ENCODE measurements at places on chromosomes 12 and 14.

DNA sequence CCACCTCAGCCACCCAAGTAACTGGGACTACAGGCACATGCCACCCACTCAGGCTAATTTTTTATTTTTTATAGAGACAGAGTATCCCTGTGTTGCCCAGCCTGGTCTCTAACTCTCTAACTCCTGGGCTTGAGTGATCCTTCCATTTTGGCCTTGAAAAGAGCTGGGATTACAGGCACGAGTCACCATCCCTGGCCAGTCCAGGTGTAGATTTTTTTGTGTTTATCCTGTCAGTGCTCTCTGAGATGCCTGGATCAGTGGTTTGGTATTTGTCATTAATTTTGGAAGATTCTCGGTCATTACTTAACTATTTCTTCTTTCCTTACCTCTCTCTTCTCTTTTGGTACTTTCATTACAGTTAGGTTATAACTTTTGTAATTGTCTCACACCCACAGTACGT lies 5.3 kb upstream of the HIF1A start:
- no peak for DNase-seq

- DNase-seq = no peak
These were observed 738.9 kb upstream of the USP15 start for GRCh38 chr12:61521258-61521657.

DNA sequence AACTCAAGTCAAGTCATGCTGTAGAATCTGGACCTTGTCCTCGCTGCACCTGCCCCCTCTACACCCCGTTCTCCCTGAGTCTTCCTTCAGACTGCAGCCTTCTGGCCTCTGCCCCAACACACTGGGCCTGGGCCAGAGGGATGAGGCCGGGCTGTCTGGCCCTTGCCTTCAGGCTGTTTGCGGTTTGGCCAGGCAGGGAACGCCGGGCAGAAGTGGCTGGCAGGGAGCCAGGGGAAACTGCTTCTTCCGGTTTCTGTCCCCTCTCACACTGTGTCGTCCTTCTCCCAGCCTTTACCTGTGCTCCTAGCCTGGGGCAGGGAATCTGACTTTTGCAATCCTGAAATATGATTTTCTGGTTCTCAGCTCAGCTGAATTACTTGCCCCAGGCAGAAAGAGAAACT lies 13.5 kb downstream of the DGLUCY start:
- DNase-seq = no peak

DNA sequence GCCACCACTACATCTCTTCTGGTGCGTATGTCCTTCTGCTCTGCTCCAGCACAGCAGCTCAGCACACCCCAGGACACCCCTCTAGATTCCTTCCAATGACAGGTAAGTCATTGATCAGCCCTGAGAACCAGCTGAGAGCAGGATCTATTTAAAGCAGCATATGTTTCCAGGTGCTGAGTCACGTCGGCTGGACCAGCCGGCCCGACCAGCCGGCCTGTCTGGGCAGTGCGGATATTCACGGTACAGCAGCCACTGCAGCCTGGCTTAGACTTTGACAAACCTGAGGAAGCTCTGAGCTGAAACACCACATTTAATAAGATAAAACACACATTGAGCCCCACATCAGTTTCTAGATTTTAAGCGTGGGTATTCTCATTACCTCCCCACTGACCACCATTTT lies 31.8 kb upstream of the RPH3A start:
- no peak for DNase-seq

DNA sequence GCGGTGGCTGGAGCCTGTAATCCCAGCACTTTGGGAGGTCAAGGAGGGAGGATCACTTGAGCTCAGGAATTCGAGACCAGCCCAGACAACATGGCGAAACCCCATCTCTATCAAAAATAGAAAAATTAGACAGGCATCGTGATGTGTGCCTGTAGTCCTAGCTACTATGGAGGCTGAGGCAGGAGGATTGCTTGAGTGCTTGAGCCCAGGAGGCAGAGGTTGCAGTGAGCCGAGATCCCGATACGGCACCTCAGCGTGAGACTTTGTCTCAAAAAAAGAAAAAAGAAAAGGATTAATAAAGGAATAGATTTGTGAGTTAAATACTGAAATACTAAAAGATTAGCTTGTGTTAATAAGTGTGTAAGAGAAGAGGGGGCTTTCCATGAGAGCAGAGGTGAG lies 29.4 kb downstream of the RPGRIP1 start:
- no peak for DNase-seq

- no peak for DNase-seq
These were observed 154.0 kb upstream of the DIO3 start for GRCh38 chr14:101407328-101407727.

GRCh38 chr14:103206023-103206481 lies 82.8 kb downstream of the TNFAIP2 start:
- DNase-seq = no peak

DNA sequence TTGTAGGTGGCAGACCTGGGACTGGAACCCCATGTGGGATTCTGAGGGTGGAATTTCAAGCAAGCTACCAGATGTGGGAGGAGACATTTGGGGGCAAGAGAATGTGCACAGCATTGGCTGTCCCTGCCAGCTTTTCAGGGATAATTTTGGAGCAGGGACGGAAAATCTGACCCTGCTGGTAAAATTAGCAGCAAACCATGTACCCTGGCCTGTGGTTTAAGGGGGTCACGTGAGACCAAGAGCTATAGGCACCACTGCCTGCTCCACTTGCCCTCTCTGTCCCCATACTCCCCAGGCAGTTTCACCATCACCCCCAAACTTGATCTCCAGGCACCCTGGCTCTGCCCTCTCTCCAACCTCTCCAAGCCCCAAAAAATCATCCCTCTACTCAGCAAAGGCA lies 13.5 kb upstream of the ZDHHC22 start:
- no peak for DNase-seq

DNA sequence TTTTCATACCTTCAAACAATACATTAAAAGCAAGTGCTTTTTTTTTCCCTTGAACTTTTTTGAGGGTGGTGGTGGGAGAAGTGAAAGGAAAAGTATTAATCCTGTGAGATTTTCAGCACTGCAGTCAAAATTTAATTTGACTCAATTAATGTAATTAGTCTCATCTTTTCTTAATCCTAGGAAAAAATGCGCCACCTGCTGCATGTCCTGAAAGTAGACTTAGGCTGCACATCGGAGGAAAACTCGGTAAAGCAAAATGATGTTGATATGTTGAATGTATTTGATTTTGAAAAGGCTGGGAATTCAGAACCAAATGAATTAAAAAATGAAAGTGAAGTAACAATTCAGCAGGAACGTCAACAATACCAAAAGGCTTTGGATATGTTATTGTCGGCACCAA lies 52.2 kb downstream of the SPATA7 start:
- no peak for DNase-seq

- DNase-seq = no peak
These were observed 215.7 kb upstream of the CRY1 start for GRCh38 chr12:107309020-107309419.

- DNase-seq = no peak
These were observed 35.0 kb downstream of the PPP2R5C start for GRCh38 chr14:101796479-101796878.

DNA sequence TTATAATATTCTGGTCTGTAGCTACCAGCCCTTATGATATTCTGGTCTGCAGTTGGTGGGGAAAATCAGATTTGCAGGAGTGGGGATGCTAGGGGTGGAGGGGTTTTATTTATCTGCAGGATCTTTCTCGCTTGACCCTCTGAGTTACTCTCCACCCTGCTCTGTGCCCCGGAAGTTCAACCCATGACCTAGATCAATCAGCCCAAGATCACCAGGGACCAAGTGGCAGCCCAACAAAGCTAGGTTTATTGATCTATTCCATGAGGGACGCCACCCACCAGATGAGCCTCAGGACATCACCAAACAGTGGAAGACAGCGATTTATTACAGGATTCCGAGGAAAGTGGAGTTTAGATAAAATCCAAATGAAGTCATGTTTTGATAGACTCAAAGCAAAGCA lies 25.8 kb upstream of the C12orf76 start:
- no peak for DNase-seq

DNA sequence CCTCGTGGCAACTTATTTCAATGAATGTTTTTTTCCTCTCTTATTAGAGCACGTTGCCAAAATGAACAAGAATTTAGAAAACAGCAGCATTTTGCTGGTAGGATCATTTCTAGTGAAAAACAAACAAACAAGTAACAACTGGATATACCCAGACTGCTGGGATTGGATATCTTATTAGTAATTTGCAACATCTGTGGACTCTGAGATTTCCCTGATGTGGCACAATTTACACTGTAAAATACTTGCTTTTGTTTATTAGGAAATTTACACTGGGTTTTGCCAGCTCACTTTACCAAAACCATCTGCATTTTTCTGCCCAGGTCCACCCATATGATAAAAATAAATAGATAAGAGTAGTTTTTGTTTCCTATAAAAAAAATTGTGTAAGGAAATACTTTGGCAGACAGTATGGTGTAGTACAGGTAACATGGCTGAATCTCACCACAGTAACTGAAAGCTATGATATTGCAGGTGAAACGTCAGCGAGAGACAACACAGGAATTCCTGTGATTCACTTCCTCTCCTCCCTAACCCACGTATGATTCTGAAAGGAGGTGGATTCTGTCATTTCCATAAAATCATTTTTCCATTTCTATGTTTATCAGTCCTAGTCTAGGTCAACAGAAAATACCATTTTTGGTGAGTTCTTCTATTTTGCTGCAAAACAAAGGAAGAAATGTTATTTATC lies 176.2 kb upstream of the NOVA1 start:
- DNase-seq = no peak

GRCh38 chr12:62738105-62738504 lies 196.8 kb downstream of the PPM1H start:
- DNase-seq = no peak

DNA sequence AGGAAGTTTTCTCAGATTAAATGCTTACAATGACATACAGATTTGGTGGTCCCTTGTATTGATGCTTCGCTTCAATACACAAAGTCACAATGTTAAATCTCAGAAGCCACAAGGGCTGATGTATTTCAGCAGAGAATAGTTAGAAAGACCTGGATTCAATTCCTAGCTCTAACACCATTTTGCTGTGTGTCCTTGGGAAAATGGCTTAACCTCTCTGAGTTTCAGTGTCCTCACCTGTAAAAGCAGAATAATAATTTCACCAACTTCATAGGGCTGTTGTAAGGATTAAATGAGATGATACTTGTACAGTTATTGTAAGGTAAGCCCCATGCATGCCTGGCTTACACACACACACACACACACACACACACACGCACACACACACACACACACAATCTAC lies 30.3 kb downstream of the P2RX7 start:
- DNase-seq = no peak

- DNase-seq = no peak
These were observed 429.7 kb downstream of the C12orf50 start for GRCh38 chr12:87599459-87599858.

- no peak for DNase-seq
These were observed 382.2 kb downstream of the MED13L start for GRCh38 chr12:115895247-115895646.

DNA sequence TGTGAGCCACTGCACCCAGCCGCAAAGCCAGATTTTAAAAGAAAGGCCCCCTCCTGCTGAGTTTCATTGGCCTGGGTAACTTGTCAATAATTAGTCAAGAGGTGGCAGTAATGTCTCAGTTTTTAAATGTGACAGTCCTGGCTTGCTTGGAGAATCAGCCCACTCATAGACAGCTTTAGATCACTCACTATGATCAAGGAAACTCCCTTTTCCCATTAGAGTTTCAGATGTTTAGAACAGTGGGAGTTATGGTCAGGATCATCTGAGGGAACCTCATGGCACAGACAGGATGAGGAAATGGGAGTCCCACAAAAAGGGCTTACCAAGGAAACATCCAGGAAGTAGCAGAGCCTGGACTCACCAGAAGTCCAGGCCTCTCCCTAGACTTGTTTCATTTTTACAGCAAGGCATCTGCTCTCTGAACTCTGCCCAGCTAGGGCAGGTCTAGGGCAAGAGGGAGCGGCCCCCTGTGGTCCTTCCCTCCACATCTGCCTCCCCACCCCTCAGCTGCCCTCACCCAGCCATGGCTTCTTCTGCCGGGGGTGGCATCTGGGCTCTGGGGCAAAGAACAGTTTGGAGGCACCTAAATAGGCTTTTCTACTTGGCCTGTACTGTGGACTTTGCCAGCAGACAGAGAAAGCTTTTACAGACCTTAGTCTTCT lies 11.2 kb downstream of the BCL2L14 start:
- DNase-seq = peak; percentile 39

- no peak for DNase-seq
These were observed 110.2 kb downstream of the PLXNC1 start for GRCh38 chr12:94258593-94258992.

GRCh38 chr12:57178213-57178612 lies 30.8 kb upstream of the LRP1-AS start:
- no peak for DNase-seq

DNA sequence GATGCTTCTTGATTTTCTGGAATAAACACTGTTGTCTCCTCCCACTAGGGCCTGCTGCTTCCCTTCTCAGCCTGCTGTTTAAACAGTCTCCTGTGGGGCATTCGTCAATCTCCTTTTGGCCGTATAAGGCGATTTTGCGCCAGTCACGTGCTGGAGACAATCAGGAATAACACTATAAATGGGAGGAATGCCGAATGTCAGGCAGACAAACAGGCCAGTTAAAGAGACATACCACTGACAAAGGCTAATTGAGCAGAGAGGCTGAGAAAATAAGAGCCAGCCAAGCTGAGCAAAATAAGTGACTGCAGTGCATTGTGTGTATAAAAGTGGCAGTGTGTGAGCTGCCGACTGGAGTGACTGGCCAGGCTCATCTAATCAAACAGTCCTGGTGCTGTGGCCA lies 23.3 kb downstream of the DMAC2L start:
- DNase-seq = peak; percentile 58

- peak; percentile 32 for DNase-seq
These were observed 1.8 kb downstream of the TBC1D30 start for GRCh38 chr12:64826234-64826633.

DNA sequence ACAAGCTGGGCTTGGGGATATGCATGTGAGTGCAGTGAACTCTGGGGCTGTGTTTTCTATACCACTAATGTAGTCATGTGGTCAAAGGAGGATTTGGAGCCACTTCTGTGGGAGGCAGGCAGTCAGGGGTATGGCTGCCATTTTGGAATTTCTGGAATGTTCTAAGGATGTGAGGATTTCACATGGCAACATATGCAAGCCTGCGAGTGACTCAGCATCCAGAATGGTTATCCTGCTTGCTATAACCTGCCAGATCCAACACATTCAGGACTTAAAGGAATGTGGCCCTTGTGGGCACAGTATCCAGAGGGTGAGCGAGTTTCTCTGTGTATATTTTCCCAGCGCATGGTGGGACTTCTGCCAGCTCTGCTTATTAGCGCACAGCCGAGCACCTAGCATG lies 249.2 kb upstream of the PWP1 start:
- no peak for DNase-seq
